Stimulated activated CD8-positive, alpha-beta memory T cell treated with anti-CD3 and anti-CD28 coated beads, Interleukin-2, amount 100 ng/mL, for 1 hour (primary cell): ENCODE measurements at places on chromosomes 12 and 14.

DNA sequence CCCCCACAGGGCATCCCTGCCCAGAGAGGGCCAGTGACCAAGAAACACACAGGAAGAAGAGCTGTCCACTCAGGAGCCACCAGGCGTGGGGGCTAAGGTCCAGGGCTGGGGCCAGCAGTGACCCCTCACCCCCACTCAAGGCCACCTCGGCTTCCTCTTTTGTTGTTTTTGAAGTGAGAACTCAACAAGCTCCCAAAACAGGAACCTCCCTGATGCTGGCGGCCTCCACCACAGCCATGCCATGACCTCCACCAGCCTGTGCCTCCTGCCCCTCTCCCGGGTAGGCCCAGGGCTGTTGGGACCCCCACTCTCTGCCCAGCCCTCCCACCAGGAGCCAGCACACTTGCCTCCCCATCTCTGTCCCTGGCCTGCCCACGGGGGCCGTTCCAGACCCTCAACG lies 7.8 kb downstream of the AKT1 start:
- DNase-seq: no peak

DNA sequence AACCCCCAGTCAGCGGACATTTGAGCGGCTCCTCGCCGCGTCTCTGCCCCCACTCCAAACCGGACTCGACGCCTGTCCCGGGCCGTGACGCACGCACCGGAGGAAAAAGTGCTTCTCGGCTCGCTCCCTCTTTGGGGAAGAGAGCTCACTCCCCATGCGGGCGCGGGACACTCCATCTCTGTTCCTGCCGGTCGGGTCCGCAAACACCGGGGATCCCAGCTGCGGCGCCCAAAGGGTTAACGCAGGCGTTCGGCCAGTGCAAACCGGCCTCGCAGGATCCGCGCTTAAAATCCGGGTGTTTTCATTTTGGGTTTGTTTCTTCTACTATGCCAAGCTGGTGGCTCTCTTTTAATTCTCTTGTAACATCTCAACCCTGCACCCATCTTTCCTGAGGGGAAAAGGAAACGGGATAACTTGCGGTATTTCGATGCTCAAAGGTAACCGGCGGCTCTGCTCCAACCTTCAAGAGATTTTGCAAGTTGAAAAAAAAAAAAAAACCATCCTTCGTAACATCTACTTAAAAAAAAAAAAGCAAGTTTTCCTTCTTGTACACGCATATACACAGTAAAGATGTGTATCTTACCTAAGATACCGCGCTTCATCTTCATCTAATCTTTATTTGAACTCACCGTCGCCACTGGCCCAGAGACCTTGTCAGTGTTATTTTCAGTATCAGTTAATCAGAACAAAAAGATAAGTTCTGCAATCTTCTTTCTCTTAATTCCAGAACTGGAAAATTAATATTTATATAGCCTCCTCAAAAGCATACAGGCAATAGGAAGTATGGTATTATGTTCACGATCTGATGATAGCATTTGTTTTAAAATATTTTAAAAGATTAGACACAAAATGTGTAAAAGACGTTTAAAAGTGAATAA lies 1.6 kb upstream of the ATP2B1 start:
- DNase-seq: no peak

- no peak for DNase-seq
These were observed 6.9 kb upstream of the PDE3A start for GRCh38 chr12:20361416-20361815.

- no peak for DNase-seq
These were observed at the start of gene RIN3 for GRCh38 chr14:92513204-92513965. RIN3 (plus strand) TSS chr14:92513781; CDS start chr14:92513933, 152 bp downstream.

DNA sequence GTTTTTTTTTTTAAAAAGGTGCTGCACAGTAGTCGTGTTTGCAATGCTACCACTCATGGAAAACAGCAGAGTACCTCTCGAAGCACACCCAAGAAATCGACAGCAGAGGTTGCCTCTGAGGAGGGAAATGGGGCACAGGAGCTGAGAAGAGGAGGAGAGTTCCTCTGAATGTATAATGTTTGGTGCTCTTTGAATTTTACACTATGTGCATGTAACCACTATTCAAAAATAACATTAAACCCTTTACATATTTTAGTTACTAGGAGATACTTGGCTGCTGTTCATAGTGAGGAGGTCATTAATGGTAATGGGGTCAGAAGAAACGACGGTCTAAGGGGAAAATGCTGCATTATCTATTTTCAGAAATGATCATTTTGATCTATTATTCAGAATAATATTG lies 129.4 kb upstream of the CLEC14A start:
- DNase-seq: no peak

DNA sequence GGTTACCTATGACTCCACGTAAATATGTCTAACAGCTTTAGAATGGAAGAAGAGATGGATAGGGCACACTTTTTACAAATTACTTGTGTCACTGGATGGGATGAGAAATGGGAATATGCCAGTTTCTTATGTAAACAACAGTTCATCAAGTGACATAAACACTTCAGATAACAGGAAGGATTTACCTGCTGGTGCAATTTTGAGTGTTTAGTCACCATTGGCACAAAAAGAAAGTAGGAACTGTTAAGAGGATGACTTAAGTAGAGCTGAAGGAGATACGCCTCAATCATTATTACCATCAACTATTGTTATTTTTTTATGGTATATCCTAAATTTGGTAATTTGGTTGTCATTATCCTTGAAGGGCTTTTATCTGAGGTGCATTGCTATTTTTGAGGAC lies 83.2 kb downstream of the RMST start:
- DNase-seq: no peak

DNA sequence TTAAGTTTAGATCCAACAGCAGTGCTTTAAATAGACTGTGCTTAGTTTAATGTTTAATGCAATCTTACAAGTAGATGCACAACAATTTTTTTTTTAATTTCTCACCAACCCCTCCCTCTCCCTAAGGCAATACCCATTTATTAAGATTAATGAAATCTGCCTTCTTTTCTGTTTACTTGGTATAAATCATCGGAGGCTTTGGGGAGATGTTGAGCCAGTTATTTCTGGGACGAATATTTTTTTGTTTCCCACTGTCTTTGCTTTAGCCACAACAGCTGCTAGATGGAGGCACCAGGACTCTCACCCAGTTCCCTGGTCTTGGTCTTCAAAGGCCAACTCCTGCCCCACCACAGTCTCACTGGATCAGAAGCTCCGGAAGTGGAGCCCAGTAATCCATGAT lies 113.4 kb downstream of the PLXNC1 start:
- DNase-seq: no peak

GRCh38 chr12:109741286-109741969 lies 27.8 kb downstream of the FAM222A start:
- DNase-seq: no peak

DNA sequence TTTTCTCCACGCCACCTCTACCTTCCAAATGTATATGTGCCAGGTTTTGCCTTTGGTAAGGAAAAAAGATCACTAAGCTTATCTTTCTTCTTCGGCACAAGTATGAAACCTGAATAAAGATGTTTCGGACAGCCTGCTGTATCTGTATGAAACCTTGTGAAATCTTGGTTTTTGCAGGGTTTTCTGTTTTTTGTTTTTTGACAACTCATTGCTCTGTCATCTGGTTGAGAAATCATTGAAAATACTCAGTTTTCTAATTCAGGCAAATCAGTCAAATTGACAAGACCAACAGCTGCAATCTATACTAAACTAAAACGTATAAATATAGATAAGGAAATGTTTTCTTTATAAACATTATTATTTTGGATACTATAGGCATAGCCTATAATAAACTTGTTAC lies 63.1 kb upstream of the FGD4 start:
- no peak for DNase-seq

DNA sequence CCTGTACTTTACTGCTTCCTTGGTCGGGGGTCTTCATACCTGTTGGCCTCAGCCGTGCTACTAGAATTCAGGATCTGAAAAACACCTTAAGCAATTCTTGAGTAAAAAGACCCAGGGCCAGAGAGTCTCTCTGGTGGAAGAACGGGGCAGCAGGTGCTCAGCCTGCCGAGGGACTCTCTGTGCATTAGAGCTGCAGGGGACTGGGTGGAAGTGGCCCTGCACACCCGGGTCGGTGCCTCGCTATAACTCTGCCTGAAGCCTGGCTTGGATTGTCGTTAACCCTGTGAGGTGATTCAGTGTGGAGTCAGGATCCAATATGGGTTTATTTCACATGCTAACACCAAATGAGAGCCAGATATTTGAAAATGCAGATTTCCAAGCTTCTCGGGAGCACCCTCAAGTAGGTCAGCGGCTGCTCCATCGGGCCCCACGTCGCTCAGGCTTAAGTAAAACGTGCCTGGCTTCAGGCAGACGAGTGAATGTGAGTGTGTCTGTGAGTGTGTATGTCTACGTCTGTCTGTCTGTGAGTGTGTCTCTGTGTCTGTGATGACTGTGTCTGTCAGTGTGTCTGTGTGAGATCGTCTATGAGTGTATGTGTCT lies 35.1 kb upstream of the C14orf180 start:
- no peak for DNase-seq

GRCh38 chr12:115444346-115444745 lies 760.4 kb upstream of the TBX3 start:
- DNase-seq: no peak
